ENCODE measurements at places on chromosomes 12 and 14.

GRCh38 chr14:28375295-28375694 lies 391.3 kb upstream of the FOXG1 start:
- no peak for DNase-seq

DNA sequence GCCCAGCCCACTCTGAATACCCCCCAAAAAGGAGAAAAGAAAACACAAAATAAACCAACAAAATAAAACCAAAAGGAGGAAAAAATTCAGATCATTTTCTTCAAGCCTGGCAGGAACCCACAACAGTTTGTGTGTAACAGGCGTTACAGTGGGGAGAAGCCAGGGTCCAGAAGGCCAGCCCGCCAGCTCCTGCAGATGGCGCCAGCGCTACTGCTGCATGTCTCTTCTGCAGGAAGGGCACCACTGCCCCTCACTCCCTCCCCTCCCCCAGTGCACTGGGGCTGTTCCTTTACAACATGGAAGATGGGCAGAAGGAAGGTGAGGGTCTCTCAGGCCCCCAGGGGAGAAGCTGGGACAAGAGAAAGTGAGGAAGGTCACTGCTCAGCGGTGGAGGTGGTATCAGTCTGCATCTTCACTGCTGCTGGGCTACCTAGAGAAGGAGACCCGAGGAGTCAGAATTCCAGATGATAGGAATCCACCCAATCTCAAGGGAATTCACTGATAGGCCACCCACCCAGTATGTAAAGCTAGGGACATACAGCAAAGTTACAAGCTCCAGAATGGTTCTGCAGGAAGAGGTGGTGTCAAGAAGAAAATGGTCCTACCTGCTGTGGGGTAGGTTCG lies 2.3 kb upstream of the NOP2 start:
- DNase-seq, result peak; percentile 42

DNA sequence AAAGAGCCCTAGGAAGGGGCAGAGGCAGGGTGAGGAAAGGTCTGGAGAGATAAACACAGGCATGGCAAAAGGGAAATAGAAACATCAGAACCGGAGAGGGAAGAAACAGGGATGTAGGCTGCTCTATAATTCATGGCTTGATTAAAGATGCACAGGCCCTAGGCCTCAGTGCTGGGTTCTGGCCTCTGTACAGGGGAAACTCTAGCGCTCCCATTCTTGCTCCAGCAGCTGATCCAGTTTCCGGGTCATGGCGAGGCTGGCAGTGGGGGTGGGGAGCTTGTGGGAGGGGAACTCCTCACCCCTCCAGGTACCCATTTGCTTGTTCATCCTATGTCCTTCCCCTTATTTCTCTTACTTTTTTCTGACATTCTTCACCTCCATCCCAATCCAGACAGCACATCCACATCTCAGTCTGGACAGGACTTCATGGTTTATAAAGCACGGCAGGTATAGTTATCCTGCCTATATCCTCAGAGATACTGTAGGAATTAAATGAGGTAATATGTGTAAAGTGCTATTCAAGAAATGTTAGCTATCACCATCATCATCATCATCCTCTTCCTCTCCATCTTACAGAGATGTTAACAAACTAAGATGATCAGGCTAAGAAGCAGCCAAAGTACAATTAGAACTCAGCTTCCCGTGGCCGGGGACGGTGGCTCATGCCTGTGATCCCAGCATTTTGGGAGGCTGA lies 8.0 kb upstream of the GPR84 start:
- DNase-seq, result no peak

- DNase-seq, result no peak
Measured at GRCh38 chr14:105918496-105919262, 392.3 kb downstream of the TMEM121 start.

DNA sequence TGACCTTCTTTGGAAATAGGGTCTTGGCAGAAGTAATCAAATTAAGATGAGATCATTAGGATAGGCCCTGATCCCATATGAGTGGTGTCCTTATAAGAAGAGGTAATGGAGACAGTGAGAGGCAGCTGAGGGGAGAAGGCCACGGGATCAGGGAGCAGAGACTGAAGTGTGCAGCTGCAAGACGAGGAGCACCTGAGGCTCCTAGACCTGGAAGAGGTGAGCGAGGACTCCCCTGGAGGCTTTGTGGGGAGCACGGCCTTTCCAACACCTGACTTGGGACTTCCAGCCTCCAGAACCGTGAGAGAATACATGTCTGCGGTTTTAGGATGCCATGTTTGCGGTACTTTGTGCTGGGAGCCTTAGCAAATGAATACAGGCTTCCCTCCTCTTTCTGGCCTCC lies 37.5 kb downstream of the LRTM2 start:
- DNase-seq, result no peak

DNA sequence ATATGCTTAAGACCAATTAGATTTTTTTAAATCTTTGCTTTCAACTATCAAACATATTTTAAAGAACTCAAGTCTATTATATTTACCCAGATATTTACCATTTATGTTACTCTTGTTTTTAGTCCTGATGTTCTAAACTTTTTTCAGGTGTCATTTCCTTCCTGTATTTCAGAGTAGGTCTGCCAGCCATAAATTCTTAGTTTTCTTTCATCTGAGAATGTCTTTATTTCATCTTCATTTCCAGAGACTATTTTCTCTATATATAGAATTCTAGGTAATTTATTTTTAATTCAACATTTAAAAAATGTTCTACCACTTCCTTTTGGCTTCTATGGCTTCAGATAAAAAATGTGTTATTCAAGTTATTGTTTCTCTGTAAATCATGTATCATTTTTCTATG lies 218.2 kb upstream of the AMIGO2 start:
- no peak for DNase-seq

- DNase-seq, result no peak
Measured at GRCh38 chr12:104049278-104049902, 597 bp downstream of the GLT8D2 start.
